Bone marrow (tissue), 2 donors: ENCODE measurements at places on chromosomes 2 and 18.

DNA sequence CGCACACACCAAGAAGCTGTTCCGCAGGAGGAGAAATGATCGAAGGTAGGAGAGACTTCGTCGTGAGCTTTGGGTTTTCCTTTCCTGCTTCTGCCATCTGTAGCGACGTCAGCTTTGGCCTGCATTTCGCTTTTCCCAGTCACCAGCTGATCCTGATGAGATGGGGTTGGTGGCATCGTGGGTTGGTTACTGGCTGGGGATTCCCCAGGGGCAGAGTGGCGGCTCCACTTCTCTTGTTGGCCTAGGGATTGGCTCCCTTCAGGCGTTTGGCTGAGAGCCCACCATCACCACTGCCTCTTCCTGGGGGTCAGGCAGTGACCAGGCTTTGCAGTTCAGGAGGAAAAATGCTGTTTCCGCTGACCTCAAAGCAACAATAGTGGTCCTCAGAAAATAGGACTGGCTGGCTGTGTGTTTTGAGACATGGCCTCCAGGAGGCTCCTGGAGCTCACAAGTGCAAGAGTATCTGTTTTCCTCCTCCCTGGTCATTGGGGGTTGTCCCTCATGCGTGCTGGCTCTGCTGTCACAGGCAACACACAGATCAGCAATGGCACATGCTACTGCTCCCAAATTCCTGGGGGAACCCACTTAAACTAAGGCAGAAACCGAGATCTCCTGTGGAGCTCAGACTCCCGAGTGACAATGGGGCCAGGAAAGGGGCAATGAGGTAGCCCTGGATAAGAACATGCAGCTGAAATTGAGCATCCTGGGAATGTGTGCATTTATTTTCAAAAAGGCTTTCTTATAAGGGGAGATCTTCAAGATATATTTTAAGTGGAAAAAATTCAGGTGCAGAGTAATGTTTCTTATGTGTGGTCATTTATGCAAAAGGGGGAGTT is 173.0 kb downstream of the CTIF start:
- DNase-seq: no peak

GRCh38 chr2:223477318-223477717 is 124.8 kb downstream of the SCG2 start:
- DNase-seq: no peak

DNA sequence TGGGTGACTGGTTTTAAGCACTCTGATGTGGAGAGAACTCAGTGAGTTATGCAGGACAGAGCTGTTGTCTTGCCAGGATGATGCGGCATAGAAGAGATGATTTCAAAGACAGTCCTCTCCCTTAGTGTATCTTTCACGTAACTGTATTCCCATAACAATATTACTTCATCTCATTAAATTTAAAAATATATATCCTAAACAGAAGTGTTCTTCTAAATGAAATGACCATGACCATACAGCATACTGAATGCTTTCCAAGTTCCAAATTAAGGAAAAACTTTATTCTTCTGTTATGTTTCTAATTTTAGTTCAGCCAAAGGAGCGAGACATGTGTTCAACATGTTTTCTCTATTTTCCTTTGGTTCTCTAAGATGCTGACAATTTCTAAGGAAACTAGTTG is 600.1 kb upstream of the FSHR start:
- no peak for DNase-seq

DNA sequence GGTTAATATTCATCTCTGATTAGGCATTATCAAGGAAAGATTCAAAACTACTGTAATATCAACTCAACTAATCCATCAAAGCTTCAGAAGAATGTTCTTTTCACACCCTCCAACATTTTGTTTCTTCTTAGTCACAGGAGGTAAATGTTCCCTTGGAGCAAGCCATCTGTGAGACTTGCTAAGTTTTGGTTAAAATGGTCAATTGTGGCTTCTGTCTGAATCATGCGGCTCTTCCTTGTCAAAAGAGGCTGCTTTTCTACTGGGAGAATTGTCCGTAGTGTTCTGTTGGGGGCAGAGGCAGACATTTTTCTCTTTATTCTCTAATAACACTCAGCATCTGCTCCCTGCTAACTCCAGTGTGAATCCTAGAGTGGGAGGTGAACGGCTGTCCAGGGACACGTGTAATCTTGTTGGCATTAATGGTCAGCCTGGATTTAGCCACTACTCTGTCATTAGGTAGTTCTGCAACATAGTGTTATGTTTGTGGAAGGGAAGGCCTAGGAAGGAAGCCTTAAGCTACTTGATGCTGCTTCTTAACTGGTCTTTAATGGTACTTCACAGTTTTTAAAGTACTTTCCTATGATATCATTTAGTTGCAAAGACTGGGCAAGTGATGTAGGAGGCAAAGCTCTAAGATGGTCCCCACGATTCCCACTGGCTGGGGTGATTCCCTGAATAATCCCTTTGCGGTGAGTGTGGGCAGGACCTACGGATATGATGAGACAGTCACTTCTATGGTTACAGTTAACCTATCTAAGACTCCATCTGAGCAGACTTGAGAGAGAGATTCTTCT is 22.6 kb upstream of the FAP start:
- DNase-seq: no peak

DNA sequence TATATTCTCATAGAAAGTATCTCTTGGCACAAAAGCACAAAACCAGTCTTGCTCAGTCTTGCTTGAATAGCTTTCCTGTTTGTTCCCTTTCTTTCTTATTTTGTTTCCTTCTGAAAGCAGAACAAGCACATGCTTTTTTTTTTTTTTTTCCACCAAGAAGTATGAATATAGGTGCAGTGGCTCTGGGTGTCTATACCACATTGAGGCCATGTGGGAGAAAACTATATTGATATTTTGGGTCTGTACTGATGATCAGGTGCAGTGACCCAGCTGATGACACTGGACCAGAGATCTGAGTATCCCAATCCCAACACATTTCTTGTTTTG is 28.7 kb downstream of the GEMIN6 start:
- no peak for DNase-seq

DNA sequence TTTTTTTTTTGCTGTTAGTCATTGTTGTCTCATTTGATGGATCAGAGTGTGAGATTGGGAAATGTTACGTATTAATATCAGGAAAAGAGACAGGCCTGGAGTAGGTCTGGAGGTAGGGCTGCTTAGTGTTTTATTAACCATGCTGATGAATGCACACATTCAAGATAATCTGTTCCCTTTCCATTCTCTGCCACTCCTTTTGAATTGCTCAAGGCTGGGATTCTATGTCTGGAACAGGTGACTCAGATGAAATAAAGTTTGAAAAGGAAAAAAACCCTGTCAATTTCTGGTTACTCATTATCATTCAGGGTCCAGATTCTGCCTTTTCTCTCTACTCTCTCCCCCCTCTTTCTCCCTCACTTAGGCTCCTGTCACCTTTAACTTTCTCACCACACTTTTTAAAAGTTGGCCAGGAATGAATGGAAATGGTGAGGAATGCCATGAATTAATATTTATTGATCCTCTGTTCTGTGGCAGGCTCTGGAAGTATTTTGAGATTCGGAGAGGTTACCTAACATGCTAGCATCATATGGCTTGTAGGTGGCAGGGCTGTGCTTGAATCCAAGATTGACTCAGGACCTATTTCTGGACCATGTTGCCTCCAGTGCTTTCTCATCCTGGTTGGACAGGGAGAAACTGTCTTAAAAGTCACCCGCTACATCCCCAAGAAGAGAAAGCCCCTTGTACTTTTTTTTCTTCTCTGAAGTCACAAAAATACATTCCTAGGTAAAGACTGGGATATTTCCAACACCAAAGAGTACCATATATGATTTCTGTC is 40.2 kb downstream of the MAP4K4 start:
- no peak for DNase-seq

DNA sequence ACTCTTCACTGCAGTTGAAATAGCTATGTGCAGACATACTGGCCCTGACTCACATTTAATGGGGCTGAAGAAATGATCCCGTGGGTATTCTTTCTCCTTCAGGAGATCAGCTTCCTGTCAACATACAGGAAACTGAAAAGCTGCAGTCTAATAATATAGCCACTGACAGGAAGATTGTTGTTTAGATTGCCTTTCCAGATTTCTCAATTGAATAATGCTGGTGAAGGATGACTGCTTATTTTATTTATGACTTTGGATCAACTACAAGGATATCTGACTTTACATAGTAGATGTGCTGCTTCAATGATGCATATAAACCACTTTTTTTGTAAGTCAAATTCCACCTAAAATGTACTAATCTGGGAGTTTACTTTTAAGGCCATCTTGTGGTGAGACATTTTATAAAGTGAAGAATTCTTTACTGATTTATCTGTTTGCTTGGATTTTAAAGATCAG is 93.4 kb upstream of the MAP4K3 start:
- DNase-seq: no peak

DNA sequence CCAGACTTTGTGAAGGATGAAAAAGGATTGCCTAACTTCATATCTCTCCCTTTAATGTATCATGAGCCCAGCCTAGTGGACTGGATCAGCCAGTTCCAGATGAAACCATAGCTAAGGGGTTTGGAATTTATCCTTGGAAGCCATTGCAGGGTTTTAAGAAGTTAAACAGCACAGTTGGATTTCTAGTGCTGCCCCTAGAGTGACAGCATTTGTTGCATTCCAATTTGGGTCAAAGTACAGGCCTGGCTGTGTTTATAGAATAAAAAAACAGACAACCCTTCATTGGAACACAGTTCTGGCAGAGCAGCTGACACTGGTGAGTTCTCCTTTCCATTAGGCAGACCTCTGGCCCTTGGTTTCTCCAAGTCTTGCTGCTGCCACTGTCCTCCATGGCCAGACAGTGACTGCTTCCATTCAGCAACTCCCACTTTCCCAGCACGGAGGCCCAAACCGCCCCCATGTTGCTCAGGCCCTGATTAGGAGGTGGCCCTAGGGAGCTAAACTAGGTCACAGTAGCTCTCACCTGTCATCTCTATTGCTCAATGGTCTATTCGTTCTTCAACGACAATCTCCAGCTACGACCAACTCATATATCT is 8.0 kb downstream of the GPR39 start:
- DNase-seq: no peak

GRCh38 chr18:45657357-45658335 is 42.4 kb downstream of the SLC14A2 start:
- no peak for DNase-seq

GRCh38 chr2:125745514-125745913 is 910.4 kb upstream of the GYPC start:
- no peak for DNase-seq

DNA sequence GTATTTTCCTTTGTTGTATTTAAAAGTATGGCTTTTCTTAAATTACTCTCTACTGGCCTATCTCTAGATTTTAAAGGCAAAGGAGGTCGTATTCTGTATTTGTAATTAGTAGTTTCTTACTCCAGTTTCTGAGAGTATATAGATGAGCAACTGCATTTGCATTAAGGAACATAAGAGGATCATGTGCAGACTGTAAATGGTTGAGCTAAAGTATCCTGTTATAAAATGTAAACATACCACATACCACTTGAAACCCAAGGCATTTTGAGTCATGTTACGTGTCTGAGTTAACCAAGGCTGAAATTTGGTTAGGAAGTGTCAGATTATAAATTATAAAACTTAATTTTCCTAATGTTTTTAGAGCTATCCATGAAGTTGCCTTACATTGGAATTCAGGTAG is 76.3 kb downstream of the GPD2 start:
- no peak for DNase-seq

- DNase-seq: no peak
Measured at GRCh38 chr2:162574615-162575452, 230.9 kb downstream of the GCA start.

DNA sequence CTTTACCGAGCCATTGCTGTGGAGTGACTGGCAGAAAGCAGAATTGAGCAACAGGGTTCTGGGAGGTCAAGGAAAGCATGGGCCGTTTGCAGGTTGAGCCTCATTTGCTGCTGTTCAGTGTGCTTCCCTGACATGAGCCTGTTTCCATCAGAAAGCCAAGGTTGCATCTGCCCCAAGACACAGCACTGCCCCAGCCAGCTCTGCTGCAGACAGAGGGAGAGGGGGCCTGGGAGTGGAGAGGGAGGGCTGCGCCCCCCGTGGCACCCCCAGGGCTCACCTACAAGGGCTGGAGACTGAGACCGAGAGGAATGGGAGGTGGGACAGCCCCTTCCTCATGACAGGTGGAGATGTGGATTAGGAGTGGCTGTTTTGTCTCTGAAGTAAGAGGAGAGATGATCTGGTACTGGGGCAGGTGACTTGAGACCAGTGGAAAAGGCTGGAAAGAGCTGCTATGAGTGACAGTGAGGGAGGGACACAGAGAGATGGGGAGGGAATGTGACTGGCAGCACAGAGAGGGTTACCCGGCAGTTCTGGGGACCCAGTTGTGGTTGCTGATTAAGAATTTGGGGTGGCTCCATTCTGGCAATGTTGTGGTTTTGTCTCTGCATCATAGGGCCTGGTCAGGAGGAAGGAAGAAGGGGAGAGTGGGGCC is 218.0 kb downstream of the DYSF start:
- no peak for DNase-seq

- no peak for DNase-seq
Measured at GRCh38 chr2:238137885-238138284, 583 bp upstream of the KLHL30 start.

- no peak for DNase-seq
Measured at GRCh38 chr2:27831279-27832050, 58.7 kb downstream of the RBKS start.

- no peak for DNase-seq
Measured at GRCh38 chr2:121865914-121866313, 110.5 kb downstream of the TSN start.

DNA sequence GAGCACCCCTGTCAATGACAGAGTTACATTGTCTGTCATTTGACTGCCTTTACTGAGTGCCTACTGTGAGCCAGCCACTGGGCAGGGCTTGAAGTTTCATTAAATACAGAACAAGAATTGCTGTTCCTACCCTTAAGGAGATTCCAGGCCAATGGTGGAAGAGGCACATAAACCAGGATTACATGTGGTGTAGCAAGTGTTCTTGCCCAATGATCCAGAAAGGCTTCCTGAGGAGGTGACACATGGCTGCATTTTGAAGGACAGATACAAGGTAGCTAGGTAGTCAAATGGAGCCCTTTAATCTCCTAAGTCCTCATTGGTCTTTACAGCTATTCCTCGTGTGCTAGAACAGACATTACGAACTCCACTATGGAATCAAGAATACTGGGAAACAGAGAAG is 312.7 kb downstream of the ETAA1 start:
- DNase-seq: no peak

DNA sequence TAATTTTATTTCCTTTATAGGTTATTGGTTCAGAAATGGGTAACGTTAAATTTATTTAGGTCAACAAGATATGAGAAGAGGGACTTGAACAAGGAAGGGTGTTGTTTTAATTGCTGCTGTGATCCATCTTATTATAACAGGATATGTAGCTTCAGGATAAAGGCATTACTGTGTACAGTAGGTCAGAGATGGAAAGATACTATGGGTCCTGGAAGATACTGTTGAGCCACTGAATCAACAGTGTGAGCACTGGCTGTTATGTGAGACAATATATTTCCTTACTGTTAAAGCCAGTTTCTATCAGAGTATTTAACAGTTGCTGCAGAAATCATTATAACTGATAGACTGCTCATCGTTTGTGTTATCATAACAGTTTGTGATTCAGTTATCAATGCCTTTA is 414.7 kb downstream of the THSD7B start:
- no peak for DNase-seq

- no peak for DNase-seq
Measured at GRCh38 chr2:227374158-227374557, 4.9 kb downstream of the TM4SF20 start.
